ENCODE measurements at places on chromosomes 13 and 19.

DNA sequence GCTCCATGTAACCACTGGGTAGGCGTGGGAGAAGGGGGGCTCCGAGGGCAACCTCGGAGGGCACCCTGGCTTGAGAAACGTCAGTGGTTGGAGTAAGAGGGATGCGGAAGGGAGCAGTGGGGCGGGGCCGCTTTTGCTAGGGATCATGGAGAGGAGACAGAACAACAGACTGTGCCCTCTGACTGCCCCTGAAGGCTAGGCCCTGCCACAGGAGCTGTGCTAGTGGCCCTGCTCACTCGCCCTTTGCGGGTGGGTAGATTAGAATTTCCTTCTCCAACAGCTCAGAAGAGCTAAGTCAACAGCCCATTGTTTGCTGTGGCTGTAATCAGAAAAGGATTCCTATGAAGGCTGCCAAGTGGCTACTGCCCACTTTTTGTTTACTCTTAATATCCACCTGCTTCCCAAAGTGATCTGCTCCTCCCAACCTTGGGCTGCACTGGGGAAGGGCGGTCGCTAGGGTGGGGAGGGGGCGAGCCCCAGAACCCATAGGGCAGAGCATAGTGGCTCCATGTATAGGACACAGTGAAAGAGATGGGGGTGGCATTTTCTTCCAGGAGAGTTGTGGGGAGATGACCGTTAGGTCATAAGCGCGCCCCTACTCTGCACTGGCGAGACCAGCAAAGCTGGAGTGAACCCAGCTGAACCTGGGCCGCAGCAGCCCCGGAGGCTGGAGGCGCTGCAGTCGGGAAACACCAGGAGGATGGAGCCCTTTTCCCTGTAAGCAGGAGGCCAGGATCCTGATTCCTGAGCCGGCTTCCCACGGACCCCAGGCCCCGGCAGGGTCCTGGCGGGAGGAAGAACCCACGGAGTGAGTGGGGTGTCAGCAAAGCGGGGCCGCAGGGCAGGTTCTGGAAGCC is 1.9 kb upstream of the C1QTNF9 start:
- DNase-seq = no peak

GRCh38 chr19:11168568-11168967 is 13.0 kb upstream of the SPC24 start:
- DNase-seq = no peak

DNA sequence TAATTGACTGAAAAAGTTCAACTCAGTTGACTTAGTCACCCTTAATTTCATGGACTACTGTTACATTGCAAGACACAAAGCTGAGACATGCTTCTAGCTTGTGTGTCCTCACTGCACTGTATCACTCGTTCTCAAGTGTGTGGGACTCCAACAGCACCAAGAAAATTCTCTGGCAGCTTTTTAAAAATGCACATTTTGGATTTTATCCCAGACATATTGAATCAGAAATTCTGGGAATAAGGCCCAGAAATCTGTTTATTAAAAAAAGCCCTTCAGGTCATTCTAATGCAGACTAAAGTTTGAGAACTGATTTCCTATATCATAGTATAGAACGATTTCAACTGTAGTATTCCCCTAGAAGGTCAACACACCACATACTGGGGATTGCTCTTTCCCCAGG is 1485.3 kb downstream of the PCDH9 start:
- no peak for DNase-seq

- DNase-seq = no peak
Measured at GRCh38 chr19:3821156-3821555, 35.0 kb upstream of the MATK start.

DNA sequence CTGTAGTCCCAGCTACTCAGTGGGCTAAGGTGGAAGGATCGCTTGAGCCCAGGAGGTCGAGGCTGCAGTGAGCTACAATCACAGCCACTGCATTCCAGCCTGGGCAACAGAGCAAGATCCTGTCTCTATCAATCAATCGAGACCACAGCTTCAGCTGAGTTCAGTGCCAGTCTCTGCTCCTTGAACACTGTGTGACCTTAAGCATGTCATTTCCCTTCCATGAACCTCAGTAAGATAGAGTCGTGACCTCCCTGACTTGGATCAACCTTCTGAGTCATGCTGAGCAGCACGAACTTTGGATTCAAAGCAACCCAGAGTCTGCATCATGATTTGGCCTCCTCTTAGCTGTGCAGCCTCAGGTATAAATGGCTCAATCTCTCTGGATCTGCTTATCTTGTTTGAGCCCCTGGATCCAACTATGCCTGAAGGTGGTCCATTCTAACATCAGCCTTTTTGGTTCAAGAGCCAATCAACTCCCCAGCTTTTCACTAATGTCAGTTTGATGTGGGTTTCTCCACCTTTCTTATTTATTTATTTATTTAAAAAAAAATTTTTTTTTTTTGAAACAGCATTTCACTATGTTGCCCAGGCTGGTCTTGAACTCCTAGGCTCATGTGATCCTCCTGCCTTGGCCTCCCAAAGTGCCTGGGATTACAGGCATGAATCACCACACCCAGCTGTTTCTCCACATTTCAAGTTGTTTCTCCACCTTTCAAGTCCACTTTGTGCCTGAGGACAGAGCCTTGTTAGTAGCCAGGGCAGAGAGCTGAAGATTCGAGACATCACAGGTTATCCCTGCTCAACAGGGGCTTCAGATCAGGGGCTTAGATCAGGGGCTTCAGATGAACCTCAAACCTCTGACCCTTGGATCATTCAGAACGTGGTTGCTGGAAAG is 26.4 kb downstream of the PTPRS start:
- DNase-seq = no peak

GRCh38 chr13:24381541-24382265 is 72.3 kb downstream of the C1QTNF9 start:
- DNase-seq = no peak

- DNase-seq = no peak
Measured at GRCh38 chr13:43573361-43573740, 213.4 kb downstream of the ENOX1 start.

GRCh38 chr19:39708594-39708993 is 4.3 kb downstream of the LGALS14 start:
- no peak for DNase-seq

DNA sequence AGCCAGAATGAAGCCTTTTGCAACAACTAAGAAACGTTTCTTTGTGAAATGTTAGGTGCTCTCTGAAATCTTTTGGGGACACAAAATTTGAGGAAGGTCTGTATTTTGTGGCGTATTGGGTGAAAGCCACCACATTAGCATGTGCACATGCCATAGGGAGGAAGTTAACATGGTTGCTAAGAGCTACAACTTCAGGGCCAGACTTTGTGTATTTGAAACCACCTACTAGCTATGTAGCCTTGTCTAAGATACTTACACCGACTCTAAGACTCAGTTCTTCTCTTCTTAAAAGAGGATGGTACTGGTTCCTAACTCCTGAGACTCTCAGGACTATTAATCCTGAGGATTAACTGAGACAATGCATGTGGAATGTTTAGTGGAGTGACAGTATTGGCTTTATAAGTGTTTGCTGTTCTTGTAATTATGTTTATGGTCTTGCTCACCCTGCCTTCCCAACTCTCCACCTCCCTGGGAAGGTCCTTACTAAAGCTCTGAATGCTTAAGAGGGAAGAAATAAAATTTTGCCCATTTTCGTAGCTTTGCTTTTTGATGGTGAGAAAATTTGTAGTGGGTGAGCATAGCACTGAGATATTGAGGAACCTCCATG is 15.5 kb downstream of the SERP2 start:
- DNase-seq = no peak

DNA sequence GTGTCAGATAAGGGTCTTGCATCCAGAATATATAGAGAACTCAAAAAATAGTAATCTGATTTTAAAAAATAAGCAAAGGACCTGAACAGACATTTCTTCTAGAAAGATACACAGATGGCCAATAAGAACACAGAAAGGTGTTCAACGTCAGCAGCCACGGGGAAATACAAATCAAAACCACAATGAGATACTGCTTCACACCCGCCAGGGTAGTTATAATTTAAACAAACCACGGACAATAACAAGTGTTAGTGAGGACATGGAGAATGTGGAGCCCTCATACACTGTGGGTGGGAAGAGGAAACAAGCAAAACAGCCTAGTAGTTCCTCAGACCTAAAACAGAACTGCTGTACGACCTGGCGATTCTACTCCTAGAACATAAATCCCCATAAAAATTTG is 26.7 kb upstream of the NAPA start:
- no peak for DNase-seq

- DNase-seq = no peak
Measured at GRCh38 chr13:70874636-70875035, 766.4 kb upstream of the KLHL1 start.

GRCh38 chr13:43894438-43894837 is 14.7 kb downstream of the LACC1 start:
- DNase-seq = no peak

- DNase-seq = no peak
Measured at GRCh38 chr13:67107979-67108378, 122.2 kb downstream of the PCDH9 start.

DNA sequence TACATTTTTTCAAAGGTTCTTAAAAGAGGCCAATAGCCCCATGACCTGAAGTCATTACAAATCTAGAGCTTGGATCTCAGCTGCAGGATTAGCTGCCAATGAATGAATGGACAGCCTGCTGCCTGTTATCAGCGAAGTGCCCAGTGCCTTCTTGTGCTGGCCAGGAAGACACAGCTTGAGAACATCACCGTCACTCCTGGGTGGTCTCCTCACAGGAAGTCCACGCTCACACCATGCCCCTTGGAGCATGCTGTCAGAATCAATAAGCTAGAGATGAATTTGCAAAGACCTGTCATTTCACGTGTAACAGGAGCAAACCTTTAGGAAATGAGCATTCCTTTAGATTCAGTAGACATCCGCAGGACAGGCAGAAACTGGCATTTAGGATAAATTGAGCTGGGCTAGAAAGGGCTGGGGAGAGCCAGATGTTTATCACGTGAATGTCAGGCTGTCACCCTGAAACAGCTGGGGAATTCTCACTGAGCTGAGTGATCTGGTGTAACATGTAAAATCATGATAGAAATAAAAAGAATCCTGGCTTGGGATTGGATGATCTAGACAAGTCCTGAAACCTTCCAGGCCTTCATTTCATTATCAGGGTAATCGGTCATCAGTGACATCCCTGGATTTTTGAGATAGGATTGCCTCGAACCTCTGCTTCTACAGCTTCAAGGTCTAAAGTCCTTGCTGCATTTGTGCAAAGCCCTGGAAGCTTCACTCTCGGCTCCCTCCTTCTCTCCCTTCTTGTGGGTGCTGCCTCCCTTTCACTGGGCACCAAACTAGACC is 49.9 kb upstream of the MEDAG start:
- no peak for DNase-seq

DNA sequence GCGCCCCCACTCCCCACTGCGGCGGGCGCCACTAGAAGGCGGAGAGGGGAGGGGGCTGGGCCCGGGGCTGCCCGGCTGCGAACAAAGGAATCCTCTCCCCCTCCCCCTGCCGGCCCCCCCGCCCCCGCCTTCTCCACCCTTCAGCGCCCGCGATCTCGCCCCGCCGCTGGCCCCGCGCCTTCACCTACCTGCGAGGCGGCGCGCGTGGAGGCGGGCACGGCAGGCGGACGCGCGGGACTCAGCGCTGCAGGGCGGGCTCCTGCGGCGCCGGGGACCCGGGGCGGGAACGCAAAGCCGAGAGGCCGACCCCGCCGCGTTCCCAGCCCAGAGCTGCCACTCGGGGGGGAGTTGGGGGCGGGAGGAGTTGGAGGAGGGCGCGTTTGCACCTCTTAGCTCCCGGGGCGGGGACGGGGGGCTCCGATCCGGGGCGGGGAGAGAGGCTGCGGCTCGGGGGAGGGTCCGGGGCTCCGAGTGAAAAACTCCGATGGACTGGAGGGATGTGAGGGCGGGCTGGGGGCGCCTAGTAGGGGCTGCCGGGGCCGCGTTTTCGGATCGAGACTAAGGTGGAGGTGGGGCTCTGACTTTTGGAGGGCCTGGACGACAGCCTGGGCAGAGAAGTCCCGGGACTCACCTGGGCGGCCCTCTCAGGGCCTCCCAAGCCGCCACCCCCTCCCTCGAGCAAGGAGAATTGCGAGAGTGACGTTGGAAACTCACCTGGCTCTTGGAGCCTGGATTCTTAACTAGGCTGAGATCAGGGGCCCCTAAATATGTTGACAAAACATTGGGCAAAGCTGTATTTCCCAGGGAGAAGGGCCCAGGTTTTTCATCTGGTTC is at the start of gene FBN3:
TSS of gene FBN3 (minus strand) at position 332 of the 834 bp plus-strand sequence. CDS start 2,112 bp downstream, outside the sequence.
- DNase-seq = no peak

DNA sequence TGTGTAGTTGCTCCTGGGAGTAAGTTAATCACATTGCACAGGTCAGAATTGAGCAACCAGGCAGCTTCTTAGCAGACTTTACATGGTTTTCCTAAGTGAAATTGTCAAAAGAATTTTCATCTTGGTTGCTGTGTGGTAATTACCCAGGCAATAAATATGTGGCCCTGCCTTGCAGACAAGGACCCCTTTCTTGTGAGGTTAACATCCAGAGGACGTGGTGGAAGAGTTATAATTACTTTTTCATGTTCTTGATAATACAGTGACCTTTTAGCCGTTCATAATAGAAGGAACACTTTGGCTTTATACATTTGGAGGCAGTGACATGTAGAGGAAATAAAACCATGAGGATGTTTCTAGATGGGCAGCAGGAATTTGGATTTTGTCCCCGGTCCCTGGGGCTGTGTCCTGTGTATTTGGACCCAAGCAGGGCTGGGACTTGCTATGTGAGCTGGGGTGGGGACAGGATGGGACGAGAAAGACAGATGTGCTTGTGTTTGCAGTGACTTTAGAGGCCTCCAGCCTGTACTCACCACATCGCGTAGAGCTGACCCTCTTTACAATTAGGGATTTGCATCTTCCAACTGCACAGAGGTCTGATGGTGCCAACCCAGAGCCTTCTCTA is 156.2 kb downstream of the STK24 start:
- no peak for DNase-seq

DNA sequence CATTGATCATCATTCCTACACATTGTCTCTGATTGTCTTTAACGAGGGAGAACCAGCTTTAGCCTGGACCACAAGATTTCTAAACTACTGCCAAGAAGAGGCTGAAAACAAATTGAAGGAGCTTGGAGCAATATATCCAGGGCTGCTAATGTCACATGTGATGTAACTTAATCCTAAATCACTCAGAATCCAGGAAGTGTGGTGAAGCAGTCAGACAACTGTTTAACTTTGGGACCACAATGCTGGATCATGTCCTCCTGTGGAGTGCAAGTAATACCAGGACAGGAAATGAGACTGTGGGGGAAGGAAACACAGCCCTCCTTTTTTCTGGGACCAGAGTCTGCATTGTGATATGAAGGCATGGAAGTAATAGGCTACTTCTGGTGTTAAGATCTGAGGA is 430.2 kb downstream of the KCTD12 start:
- no peak for DNase-seq

DNA sequence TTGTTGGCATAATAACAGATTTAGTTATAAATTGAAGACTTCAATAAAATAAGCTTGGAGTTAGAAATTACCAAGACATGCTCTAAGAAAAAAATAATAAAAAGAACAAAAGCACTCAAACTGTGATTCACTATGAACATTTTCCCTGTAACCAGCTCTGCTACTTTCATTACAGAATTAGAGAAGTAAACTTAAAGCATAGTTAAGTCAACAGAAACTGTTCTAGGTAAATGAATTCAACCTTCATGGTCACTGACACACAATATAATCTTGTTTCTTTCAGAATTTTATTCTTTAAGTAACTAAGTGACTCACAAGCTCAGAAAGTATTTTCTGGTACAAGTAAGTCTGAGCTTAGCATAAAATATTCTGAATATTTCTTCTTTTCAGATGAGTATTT is 136.3 kb downstream of the KLF5 start:
- DNase-seq = no peak

GRCh38 chr19:4083677-4084546 is 17.2 kb upstream of the ZBTB7A start:
- no peak for DNase-seq

GRCh38 chr13:86960876-86961275 is 710.3 kb upstream of the SLITRK5 start:
- DNase-seq = no peak
